Thoracic aorta (tissue), 2 donors: ENCODE measurements at places on chromosomes 12 and 14.

- H3K27me3 ChIP-seq, result no peaks in the 10 kb centered on the region
- H3K36me3 ChIP-seq, result peaks cover 24% of the 10 kb centered on the region
- no peak overlapping the region for H3K27ac ChIP-seq
- no peak overlapping the region for H3K4me3 ChIP-seq
- no peak for DNase-seq
Measured at GRCh38 chr14:101881426-101881825, 82.9 kb upstream of the DYNC1H1 start.

- no peaks in the 10 kb centered on the region for H3K27me3 ChIP-seq
- H3K36me3 ChIP-seq, result no peaks in the 10 kb centered on the region
- H3K4me1 ChIP-seq, result no peaks in the 10 kb centered on the region
- no peak for DNase-seq
- H3K4me3 ChIP-seq, result no peak overlapping the region
- H3K27ac ChIP-seq, result no peak overlapping the region
Measured at GRCh38 chr12:110059651-110060000, 11.3 kb upstream of the C12orf76 start.

GRCh38 chr12:6383572-6384498 lies at the start of gene LTBR:
Gene LTBR, plus strand, starts transcription at chr12:6384162. Its CDS starts 197 bp downstream, at chr12:6384359.
- H3K4me3 ChIP-seq, result peak within 1 kb of the TSS; percentile 89
- H3K36me3 ChIP-seq, result peaks cover 25% of the 10 kb centered on the region
- peaks cover 22% of the 10 kb centered on the region for H3K4me1 ChIP-seq
- H3K27me3 ChIP-seq, result no peaks in the 10 kb centered on the region
- peak; percentile 80 for DNase-seq

- no peak overlapping the region for H3K27ac ChIP-seq
- DNase-seq, result no peak
- H3K4me1 ChIP-seq, result no peaks in the 10 kb centered on the region
- H3K4me3 ChIP-seq, result no peak overlapping the region
Measured at GRCh38 chr12:85179680-85180270, 100.2 kb upstream of the ALX1 start.

GRCh38 chr12:13044002-13044905 lies at the start of gene FAM234B:
Gene FAM234B, plus strand, starts transcription at chr12:13044381. Its CDS starts 23 bp downstream, at chr12:13044404.
- H3K4me3 ChIP-seq, result peak within 1 kb of the TSS; percentile 99
- H3K27me3 ChIP-seq, result no peaks in the 10 kb centered on the region
- peaks cover 14% of the 10 kb centered on the region for H3K4me1 ChIP-seq
- DNase-seq, result peak; percentile 35

DNA sequence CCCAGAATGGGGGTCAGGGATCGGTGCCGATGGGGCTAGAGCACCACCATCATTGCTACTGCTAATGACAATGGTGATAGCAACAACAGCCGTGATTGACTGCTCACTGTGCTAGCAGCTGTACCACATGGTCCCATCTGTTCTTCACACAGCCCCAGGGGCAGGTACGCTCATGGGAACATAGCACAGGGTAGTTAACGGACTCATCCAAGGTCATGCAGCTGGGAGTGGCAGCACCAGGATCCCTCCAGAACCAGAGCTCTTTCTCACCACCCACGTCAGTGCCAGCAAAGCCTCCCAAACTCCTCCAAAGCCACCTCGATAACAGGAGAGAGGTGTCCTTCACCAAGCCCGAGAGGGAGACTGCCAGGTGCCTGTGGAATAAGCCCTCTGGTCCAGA lies 11.2 kb upstream of the DYNC1H1 start:
- peaks cover 10% of the 10 kb centered on the region for H3K4me1 ChIP-seq
- DNase-seq, result no peak
- no peaks in the 10 kb centered on the region for H3K36me3 ChIP-seq
- no peak overlapping the region for H3K4me3 ChIP-seq

- H3K27ac ChIP-seq, result no peak overlapping the region
- H3K4me3 ChIP-seq, result no peak overlapping the region
- H3K36me3 ChIP-seq, result no peaks in the 10 kb centered on the region
Measured at GRCh38 chr14:79134361-79134760, 964.2 kb downstream of the NRXN3 start.

- no peak overlapping the region for H3K4me3 ChIP-seq
- no peaks in the 10 kb centered on the region for H3K36me3 ChIP-seq
- H3K4me1 ChIP-seq, result no peaks in the 10 kb centered on the region
- no peak for DNase-seq
Measured at GRCh38 chr12:81296556-81297305, 218.9 kb downstream of the ACSS3 start.

DNA sequence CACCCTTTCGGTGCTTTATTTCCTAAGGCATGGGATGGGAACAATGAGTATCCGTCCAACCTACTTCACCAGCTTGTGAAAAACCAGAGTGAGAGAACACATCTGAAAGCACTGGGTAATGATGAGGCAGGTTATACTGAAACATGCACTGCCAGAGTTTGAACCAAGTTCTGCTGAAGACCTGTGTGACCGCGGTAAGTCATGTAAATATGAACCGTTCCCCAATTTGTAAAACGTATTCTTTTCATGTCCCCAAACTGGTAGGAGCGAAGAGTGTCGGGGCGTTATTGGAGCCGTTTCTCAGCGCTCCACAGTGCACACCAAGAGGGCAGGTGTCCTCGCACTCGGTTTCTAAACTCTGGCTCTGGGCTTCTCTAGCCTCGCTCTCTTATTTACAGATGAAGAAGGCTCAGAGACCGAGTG lies 788 bp upstream of the NGDN start:
- H3K4me1 ChIP-seq, result peaks cover 6% of the 10 kb centered on the region
- no peak for DNase-seq
- peak overlapping the region; percentile 66 for H3K4me3 ChIP-seq
- peaks cover 21% of the 10 kb centered on the region for H3K36me3 ChIP-seq
- H3K27ac ChIP-seq, result peak overlapping the region; percentile 58
- H3K27me3 ChIP-seq, result no peaks in the 10 kb centered on the region

DNA sequence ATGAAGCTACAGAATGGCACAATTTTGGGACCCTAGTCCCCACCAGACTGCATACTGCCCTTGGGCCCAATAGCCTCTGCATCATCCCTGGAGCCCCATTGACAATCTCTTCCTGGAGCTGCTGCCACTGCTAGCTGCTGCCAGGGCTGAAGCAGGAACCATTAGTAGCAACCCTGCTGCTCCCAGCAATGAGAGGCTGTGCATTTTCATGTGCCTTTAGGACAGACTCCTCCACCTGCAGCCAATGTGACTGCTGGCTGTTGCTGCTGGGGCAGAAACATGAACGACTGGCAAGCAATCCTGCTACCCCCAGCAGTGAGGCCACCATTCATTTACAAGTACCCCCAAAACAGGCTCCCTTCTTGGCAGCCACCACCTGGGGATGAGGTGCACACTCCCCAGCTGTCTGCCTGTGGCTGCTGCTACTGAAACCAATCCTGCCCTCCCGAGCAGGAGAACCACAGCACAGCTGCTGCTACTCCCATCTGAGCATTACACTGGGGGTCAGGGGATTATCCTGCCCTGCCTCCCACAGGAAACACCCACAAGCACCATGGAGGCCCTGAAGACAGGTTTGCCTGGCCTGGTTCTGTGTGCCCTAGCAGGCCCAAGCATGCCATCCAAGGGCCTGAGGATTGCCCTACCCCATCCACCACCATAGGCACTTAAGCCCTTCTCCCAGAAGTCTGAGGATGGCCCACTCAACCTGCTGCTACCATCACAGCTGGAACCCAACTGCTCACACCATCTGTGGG lies 181.0 kb downstream of the MYRFL start:
- no peak for DNase-seq
- no peaks in the 10 kb centered on the region for H3K27me3 ChIP-seq
- H3K4me1 ChIP-seq, result peaks cover 20% of the 10 kb centered on the region
- H3K36me3 ChIP-seq, result no peaks in the 10 kb centered on the region
- no peak overlapping the region for H3K27ac ChIP-seq

DNA sequence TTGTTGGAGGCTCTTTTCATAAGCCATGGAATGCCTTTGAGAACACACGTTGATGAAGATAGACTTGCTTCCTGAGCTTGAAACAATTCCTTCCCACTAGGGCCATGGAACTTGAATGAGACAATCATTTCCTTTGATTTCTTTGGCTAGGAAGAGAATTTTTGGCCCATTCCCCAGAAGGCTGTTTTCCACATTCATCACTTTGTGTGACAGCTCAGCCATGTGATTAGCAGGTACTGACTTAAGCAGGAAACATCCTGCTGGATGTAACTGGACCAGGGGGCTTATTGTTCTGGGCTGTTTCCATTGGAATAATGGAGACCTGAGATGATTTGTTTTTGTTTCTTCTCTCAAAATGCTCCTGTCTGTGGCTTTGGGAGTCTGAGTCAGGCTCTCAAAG lies 469.8 kb upstream of the SEL1L start:
- H3K4me1 ChIP-seq, result peaks cover 16% of the 10 kb centered on the region
- no peaks in the 10 kb centered on the region for H3K36me3 ChIP-seq
- no peaks in the 10 kb centered on the region for H3K27me3 ChIP-seq
- H3K27ac ChIP-seq, result peak overlapping the region; percentile 67

DNA sequence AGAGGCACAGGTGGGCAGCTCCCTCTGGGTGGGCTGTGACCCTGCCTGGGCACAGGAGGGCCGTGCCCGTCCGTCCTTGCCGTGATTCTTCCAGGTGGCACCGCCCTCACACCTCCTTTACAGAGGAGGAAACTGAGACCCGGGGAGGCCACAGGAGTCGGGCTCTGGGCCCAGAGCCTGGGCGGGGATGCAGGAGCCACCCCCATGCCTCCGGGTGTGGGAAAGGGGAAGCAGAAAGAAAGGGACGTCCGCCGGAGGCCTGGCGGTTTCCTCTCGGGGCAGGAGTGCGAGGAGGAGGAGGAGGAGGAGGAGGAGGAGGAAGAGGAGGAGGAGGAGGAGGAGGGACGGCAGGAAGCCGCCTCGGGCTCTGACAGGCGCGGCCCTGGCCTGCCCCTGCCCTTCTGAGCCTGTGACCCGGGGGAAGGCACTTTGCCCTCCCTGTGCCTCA lies 23.0 kb downstream of the SH2B3 start:
- no peak for DNase-seq
- no peak overlapping the region for H3K27ac ChIP-seq
- H3K27me3 ChIP-seq, result no peaks in the 10 kb centered on the region
- no peaks in the 10 kb centered on the region for H3K36me3 ChIP-seq
- peaks cover 47% of the 10 kb centered on the region for H3K4me1 ChIP-seq

DNA sequence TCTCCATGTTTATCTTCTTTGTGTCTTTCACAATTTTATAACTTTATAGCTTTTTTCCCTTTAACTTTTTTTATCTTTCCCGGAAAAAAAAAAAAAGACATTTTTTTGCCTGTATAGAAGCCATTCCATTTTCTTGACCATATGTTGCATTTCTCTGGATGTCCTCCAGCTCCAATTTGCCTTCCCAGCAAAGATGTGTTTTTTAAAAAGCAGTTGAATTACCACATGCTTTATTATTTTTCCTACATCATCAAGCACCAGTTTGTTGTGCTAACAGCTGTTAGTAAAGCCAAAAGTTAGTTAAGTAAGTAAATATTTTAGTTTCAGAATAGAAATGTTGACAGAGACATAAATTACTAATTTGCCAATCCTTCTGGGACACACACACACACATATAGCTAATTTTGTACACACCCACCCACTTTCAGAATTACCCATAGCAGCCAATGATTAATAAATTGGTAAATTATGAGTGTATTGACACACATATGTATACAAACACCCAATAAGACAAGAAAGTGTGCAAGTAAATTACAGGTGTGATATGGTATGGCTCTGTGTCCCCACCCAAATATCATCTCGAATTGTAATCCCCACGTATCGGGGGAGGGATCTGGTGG lies 118.3 kb downstream of the SLC38A6 start:
- no peak for DNase-seq
- H3K27ac ChIP-seq, result no peak overlapping the region
- no peaks in the 10 kb centered on the region for H3K27me3 ChIP-seq

- H3K27ac ChIP-seq, result peak overlapping the region; percentile 99
- no peaks in the 10 kb centered on the region for H3K27me3 ChIP-seq
- peak overlapping the region; percentile 78 for H3K4me3 ChIP-seq
- H3K4me1 ChIP-seq, result peaks cover 14% of the 10 kb centered on the region
Measured at GRCh38 chr14:49862089-49862673, 9.6 kb upstream of the NEMF start.

GRCh38 chr14:104973135-104973384 lies 5.1 kb downstream of the AHNAK2 start:
- H3K27me3 ChIP-seq, result no peaks in the 10 kb centered on the region
- H3K4me3 ChIP-seq, result peak overlapping the region; percentile 50
- DNase-seq, result peak; percentile 82
- H3K4me1 ChIP-seq, result peaks cover 85% of the 10 kb centered on the region
- H3K36me3 ChIP-seq, result no peaks in the 10 kb centered on the region

DNA sequence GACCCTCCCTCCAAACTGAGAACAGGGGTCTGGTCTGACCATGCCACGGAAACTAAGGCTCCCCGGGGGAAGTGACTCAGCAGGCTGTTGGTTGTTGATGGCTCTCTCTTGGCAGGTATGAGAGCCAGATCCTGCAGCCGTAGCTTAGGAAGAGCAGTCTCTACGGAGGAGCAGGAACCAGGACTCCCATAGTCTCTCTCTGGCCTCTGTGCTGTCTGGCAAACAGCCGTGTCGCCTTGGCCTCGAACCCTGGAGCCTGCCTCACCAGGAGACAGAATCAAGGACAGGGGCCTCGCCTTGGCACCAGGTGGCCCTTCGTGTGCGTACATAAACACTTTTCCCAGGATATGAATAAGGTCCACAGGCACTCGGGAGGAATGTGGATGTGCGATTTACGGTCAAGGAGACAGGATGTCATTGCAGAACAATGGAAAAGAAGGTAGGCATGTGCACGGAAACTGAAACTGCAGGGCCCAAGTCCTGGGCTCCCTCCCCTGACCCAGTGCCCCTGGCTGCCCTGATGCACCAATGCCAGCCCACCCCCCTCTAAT lies 7.9 kb downstream of the VWF start:
- no peak for DNase-seq
- no peak overlapping the region for H3K4me3 ChIP-seq
- H3K36me3 ChIP-seq, result no peaks in the 10 kb centered on the region
- no peak overlapping the region for H3K27ac ChIP-seq
- no peaks in the 10 kb centered on the region for H3K27me3 ChIP-seq
- H3K4me1 ChIP-seq, result no peaks in the 10 kb centered on the region

DNA sequence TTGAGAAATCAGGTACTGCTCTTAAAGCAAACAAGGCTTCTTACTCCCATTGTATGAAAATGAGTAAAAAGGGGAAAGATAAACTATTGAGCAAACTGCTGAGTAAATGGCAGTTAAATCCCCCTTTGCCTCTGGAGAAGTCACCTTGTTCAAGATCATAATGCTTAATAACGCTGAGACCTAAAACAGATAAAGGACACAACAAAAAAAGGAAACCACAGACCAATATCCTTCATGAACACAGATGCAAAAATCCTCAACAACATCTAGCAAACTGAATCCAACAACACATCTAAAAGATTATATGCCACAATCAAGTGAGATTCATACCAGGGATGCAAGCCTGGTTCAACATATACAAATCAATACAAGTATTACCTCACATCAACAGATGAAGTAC lies 109.0 kb upstream of the MDM1 start:
- no peaks in the 10 kb centered on the region for H3K27me3 ChIP-seq
- DNase-seq, result no peak
- no peaks in the 10 kb centered on the region for H3K36me3 ChIP-seq
- no peaks in the 10 kb centered on the region for H3K4me1 ChIP-seq

GRCh38 chr12:20442322-20442721 lies 74.0 kb downstream of the PDE3A start:
- H3K36me3 ChIP-seq, result no peaks in the 10 kb centered on the region
- H3K4me1 ChIP-seq, result peaks cover 85% of the 10 kb centered on the region
- no peak overlapping the region for H3K27ac ChIP-seq
- no peak overlapping the region for H3K4me3 ChIP-seq
- H3K27me3 ChIP-seq, result no peaks in the 10 kb centered on the region

GRCh38 chr12:101750152-101750551 lies 10.9 kb upstream of the SYCP3 start:
- no peak overlapping the region for H3K4me3 ChIP-seq
- peaks cover 20% of the 10 kb centered on the region for H3K36me3 ChIP-seq
- DNase-seq, result no peak
- H3K4me1 ChIP-seq, result no peaks in the 10 kb centered on the region
- no peak overlapping the region for H3K27ac ChIP-seq
- no peaks in the 10 kb centered on the region for H3K27me3 ChIP-seq
